ENCODE measurements at places on chromosomes 1 and 21.

GRCh38 chr1:46396441-46397398, 2.6 kb downstream of the FAAH start:
- no peak for DNase-seq

- no peak for DNase-seq
Observed at GRCh38 chr21:38234395-38235142, 22.2 kb upstream of the KCNJ15 start.

DNA sequence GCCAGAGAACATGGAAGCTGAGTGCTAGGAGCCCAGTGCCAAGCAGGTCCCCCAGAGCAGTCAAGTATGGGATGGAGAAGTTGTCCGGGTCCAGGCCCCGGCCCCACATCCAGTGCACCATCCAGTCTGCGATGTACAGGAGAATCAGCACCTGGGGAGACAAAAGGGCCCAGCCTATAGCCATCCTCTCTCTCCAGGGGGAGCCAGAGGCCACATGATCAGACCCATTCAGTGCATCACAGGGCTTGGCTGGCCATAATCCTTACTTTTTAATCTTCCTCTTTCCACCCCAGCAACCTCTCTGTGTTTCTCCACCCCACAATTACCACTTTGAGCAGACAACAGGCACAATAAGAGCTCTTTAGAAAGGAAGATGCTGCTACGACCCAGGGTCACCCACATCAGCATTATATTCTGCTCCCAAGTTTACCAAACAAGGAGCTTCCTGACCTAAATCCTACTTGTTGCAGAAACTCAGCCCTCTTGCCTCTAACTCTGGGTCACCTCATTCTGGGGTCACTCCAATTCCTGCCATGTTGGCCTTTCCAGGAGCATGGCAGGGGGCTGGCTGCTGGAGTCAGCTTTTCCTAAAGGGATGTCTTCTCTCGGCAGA, 16.4 kb upstream of the RAB29 start:
- DNase-seq: peak; percentile 73

DNA sequence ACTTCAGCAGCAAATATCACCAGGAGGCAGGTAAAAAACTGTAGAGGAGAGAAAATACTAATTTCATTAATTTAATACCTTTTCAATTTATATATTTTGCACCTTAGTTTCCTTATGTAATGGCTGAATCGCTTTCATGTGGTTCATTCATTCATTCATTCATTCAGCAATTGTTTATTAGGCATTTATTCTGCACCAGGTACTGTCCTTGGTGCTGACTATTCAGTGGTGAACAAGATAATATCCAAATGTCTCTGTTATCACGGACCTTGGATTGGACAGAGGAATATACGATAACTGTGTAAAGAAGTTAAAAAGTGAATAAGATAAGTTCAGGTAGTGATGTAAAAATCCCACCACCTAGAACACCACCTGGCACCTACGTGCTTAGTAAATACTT, 28.8 kb downstream of the TSPAN2 start:
- DNase-seq: no peak

DNA sequence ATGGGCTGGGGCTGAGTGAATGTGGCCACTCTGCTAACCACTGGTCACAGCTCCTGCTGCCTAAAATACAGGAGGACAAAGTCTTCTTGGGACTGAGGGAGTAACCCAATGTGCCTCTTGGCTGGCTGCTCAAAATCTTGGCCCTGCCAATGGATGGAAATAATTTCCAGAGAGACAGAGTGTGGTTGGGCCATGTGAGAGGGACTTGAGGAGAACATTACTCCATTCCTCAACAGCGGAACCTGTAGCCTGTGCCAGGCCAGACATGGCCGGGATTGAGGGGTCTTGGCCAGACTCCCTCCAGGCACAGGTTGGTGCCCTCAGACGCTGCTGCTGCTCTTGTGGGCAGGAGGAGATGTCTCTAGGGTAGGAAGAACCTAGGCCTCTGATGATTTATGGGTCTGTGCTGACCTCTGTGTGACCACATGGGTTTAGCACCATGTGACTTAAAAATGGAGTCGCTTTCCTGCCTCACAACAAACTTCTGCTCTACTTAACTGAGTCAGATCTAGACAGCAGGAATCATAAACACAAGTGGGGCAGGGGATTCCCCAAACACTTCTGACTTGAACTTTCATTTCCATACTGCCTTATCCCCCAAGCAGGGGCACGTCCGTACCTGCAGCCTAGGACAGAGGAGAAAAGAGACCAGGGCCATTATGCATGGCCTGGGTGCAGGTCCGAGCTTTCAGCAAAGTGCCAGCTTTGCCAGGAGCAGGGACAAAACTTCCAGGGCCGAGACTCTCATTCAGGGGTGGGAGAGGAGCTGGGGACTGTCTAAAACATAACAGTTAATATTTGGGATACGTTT, 79.2 kb downstream of the CD34 start:
- DNase-seq: peak; percentile 58

GRCh38 chr21:34075760-34076660, 2.6 kb downstream of the MRPS6 start:
- DNase-seq: no peak

DNA sequence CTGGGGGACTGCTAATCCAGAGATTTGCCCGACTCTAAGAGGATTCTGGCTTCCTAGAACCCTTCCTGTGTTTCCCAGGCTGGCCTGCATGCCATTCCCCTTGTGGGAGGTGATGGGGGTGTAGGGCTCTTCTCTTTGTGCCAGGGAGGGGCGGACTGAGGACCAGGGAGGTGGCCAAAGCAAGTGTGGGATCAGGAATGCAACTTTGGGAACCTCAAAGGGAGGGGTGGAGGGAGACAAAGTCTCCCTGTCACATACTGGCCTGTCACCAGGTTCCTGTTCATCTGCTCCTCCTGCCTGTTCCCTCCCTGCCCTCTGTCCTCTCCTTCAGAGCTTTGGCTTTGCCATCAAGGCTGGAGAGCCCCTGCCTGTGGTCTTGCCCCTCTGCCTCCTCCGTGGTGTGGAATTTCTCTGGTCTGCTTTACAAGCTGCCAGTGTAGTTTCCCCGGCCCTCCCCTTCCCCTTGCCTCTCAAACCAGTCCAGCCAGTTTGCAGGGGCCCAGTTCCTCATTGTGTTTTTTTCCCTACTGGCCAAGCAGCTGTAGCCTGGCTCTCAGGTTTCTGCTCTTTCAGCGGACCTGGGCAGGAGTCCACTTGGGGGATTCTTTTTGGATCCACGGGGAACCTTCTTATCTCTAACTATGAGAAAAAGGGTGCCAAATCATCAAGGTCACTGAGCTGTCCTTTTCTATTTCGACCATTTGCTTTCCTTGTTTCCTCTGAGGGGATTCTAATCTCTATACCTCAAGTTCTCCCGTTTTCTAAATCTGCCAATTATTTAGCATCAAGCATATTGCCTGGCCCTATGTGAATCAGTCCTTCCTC, 1.8 kb downstream of the CGN start:
- DNase-seq: no peak

DNA sequence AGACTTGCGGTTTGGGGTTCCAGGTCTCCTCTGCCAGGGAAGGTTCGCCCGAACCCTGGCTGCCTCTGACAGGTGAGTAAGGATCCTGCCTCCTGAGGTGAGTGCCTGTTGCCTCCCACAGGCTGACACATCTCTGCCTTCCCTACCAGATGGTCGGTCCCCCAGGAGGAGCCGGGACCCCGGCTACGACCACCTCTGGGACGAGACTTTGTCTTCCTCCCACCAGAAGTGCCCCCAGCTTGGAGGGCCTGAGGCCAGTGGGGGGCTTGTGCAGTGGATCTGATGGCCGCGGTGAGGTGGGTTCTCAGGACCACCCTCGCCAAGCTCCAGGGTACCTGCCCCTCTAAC, 7.6 kb downstream of the PERM1 start:
- no peak for DNase-seq

GRCh38 chr1:55428944-55429931, 214.1 kb upstream of the USP24 start:
- no peak for DNase-seq

DNA sequence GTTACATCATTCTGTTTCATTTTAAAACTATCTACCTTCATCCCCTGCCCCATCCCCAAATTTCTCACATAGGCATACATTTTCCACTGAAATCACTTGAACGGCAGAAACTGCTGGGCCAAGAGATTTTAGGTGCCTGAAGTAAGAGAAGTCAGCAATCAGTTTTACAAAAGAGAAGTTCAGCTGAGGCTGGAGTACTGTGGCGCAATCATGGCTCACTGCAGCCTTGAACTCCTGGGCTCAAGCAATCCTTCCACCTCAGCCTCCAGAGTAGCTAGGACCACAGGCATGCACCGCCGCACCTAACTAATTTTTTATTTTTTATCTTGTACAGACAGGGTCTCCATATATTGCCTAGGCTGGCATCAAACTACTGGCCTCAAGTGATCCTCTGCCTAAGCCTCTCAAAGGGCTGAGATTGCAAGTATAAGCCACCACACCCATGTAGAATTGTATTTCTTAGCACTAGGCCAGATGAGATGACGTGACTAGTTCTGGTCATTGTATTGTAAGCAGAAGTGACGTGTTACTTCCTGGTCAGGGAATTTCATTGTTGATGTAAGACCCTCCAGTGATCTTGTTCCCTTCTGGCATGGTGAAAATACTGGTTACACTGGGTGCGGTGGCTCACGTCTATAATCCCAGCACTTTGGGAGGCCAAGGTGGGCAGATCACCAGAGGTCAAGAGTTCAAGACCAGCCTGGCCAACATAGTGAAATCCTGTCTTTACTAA, 7.1 kb downstream of the BECN2 start:
- DNase-seq: peak; percentile 2

DNA sequence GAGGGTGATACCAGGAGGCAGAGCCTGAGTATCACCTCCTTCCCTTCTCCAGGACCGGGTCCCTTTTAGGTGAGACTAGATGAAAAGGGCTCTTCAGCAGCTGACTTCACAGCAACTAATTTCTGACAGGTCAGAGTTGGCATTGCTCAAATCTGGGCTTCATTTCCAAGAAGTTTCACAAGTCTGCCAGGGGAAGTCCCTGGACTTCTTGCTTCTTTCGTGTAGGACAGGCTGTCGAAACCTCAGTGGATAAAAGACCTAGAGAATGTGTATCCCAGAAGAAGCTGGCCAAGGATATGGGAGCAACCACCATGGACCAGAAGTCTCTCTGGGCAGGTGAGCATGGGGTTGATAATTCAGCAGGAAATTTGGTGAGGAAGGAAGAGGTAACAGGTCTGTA, at the start of gene CHI3L2:
Gene CHI3L2 (plus strand): TSS at position 280 of the 400 bp plus-strand sequence. CDS start 17 bp downstream, at position 297.
- DNase-seq: no peak

DNA sequence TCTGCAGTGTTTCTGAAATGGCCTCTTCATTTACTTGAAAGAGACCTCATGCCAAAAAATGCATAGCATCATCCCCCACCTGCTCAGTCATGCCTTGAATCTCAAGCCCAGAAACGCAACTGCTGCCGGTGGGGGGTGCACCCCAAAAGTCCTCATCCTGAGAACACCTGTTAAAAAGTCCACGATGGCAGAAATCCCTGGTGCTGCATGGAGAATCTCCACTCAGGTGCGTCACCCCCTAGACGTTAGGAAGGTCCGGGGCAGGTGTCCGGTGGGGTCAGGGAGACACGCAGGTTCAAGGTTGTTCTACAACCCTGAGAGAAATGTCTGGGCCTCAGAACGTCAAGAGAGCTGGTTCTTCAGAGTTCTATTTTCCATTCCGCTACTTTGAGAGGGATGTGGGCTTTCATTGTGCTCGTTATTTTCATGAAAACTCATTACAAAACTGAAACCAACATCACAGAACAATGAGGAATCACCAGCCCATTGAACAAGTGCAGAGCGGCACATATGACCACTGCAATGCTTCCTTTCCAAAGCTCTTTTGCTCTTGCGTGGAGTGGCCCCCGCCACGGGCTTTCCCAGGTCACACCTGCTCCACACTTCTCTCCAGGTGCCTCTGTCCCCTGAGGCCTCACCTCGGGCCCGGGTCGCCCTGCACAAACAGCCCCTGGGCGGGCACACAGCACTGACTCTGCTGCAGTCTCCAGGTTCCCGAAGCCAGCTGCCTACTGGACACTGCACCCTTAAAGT, 201.9 kb downstream of the TOMM20 start:
- DNase-seq: peak; percentile 50

- DNase-seq: no peak
Observed at GRCh38 chr1:153774780-153775457, at the start of gene SLC27A3. Gene SLC27A3, plus strand, starts transcription at chr1:153775407. Its CDS starts 91 bp downstream, at chr1:153775498.

GRCh38 chr1:185786524-185786923, 52.3 kb downstream of the HMCN1 start:
- DNase-seq: no peak

- DNase-seq: no peak
Observed at GRCh38 chr1:22159891-22160290, 17.0 kb upstream of the WNT4 start.

- DNase-seq: no peak
Observed at GRCh38 chr1:196193896-196194559, 414.2 kb downstream of the KCNT2 start.

DNA sequence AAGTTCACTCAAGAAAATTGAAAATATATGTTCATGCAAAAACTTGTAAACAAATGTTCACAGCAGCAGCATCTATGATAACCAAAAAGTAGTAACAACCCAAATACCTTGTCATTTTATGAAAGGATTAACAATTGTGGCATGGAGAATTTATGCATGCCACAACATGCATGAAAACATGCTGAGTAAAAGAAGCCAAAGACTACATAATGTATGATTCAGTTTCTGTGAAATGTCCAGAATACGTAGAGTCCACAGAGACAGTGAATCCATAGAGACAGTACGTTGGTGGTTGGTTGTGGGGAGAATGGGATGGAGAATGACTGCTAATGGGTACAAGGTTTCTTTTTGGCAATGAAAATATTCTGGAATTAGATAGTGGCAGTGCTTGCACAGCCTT, 148.7 kb downstream of the MAST2 start:
- DNase-seq: no peak

DNA sequence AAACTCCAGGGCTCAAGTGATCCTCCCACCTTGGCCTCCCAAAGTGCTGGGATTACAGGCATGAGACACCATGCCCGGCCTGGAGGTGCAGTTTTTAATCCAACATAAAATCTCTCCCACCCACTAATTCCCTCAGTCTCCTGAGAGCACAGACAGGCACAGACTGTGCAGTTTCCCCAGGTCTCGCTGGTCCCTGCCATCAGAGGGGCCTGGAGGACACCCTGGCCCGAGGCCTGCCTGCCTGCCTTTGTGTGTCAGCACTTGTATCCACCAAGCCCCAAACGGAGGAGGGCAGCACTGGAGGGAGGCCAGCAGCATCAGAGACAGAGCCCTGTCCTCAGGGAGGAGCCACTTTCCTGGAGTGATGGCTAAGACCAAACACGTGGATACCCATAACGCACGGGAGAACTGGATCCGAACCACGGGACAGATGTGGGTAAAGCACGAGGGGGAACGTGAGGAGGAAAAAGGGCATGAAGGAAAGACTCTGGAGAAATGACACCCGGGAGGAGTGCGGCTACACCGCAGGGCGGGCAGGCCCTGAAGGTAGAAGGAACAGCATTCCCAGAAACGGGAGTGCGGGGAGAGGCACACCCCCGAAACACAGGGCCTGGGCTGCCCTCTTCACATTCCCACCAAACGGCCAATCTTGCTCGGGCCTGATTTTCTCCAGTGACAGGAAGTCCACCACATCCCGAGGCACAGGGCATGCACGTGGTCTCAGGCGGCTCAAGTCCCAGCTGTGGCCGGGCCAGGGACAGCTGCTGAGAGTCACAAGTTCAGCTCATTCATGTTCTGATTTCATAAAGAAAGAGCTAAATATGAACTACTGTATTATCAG, 29.7 kb downstream of the NPHP4 start:
- no peak for DNase-seq

All from CD4-positive, alpha-beta T cell treated with Interferon alpha-2 for 1 hour (primary cell).